ENCODE measurements at places on chromosomes 7 and 10.

DNA sequence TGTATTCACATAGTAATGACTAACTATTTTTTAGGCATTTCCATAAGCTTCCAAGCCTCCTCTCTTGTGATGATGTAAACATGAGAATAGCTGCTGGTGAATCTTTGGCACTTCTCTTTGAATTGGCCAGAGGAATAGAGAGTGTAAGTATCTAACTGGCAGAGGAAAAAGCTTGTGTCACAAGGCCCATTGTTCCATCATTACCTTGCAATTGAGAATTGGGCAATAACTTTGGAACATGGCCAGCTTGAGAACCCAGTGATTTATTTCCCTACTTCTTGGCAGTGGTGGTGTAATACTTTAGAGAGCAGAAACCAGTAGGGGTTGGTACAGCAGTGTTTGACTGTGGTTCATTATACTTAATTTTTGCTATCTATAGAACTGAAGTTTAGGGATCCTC lies 12.0 kb downstream of the IFRD1 start:
- no peak for DNase-seq

DNA sequence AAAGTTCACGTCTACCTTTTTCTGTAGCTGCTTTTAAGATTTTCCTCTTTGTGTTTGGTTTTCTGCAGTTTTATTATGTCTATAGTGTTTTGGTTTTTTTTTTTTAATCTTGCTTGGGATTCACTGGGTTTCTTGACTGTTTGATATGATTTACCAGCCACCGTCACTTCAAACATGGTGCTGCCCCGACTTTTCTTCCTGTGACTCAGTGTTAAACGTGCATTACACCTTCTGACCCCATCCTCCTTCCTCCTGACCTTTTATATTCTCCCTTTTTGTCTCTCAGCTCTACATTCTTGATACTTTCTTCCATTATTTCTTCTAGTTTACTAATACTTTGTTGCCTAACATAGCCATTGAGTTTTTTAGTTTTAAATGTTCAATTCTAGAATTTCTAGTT lies 61.5 kb downstream of the GNA12 start:
- no peak for DNase-seq

- DNase-seq: no peak
Measured at GRCh38 chr7:1447551-1448244, 11.6 kb downstream of the MICALL2 start.

DNA sequence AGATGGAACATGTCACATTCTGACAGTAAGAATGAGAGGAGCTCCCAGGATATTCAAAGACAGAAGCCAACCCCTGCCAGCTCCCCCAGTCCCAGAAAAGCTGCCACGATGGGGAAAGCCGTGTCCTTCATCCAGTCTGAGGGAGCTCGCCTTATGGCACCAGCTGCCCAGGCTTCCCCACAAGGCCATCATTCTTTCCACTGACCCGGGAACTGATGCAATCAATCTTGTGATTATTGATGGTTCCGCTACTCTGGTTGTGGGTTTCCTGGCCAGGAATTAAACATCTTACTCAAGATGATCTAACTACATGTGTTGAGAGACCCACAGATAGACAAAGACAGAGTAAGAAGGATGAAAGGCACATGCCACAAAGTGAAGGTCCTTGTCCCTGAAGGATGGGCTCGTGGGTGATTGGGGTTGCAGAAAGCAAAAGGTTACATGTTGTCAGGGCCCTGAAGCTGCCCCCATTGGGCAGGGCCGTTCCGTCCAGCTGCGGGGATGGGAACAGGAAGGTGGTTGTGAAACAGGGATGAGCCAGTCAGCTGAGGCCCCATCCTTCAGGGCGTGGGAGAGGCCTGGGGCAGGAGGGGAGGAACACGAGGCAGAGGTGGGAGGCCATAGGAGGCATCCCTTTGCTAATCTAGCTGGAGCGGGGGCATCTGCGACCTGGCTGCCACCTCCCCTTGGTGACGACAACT lies 127.6 kb downstream of the OAT start:
- DNase-seq: no peak

GRCh38 chr10:12067336-12067735 lies 1.4 kb upstream of the DHTKD1 start:
- DNase-seq: no peak

GRCh38 chr7:121752706-121753105 lies 120.3 kb upstream of the PTPRZ1 start:
- no peak for DNase-seq

DNA sequence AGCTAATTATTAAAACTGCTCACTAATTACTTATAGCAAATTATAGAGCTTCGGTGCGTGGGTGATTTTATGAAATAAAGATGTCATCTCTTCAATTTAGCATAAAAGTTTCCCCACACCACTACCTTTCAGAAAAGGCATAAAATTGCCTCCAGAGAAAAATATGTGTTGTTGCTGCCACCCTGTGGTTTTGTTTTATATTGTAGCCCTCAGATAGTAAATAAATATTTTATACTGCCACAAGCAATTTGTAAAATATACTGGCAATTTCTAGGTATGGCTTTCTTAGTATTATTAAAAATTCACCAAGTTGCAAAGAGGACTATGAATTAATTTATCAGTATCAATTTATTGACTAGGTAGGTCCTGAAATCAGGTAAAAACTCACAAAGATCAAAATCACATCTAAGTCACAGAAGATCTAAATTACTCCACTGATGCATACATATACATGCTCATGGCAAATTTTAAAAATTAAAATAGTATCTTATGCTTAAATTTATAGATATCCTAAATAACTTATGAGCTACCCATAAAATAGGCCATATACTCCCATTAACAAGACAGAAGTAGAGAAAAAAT lies 26.5 kb downstream of the ASNS start:
- no peak for DNase-seq

GRCh38 chr7:82105463-82105862 lies 335.6 kb upstream of the HGF start:
- no peak for DNase-seq

GRCh38 chr7:124996778-124997177 lies 67.2 kb upstream of the POT1 start:
- no peak for DNase-seq

DNA sequence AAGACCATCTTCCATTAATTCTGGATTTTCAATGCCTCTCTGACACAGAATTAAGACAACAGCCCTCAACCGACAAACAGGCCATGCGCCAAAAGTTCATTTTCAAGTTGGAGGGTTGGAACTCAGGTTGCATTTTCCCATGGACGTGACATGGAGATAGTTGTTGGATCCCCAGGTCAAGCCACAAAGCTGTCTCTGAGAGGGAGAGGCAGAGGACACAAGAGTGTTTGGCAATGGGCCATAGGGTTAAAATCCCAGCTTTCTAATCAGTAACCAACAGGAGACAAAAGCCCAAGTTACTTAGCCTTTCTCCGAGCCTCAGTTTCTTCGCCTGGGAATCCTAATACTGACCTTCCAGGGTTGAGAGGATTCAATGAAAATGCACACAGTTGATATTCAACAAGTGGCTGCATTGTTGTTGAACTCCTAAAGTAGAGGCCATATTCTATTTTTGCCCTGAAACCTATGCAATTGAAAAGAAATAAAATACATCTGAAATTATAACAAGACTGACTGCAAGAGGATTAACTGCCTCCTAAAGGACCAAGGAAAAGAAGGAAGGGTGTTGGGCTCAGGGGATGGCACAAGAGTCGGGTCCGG lies 44.3 kb downstream of the SORBS1 start:
- DNase-seq: no peak

- DNase-seq: no peak
Measured at GRCh38 chr10:24446739-24447138, 237.8 kb downstream of the KIAA1217 start.

GRCh38 chr10:93085272-93085859 lies 11.7 kb downstream of the CYP26A1 start:
- no peak for DNase-seq

- no peak for DNase-seq
Measured at GRCh38 chr7:47901542-47901941, 46.7 kb downstream of the PKD1L1 start.

GRCh38 chr10:44994752-44995530 lies 5.8 kb upstream of the ZNF22 start:
- no peak for DNase-seq

GRCh38 chr10:32149252-32149955 lies 93.2 kb upstream of the KIF5B start:
- no peak for DNase-seq

GRCh38 chr7:2811476-2812113 lies 32.5 kb downstream of the GNA12 start:
- DNase-seq: no peak

DNA sequence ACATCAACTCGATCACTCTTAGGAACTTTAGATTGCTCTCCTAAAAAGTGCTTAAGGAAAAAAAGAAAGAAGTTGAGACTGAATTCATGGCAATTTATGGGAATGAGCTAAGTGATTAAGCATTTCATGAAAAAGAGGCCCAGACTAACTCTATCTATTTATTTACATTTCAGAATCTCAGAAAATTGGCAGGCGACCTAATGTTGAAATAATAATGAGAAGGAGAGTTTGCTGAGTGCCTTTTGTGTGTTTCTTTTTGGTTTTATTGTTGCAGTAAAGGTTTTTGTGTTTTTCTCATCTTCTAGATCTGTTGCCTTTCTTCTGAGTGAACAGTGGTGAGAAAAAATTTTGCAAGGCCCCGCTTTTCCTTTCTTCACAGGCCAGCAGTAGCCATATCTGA lies 3.8 kb downstream of the GRK5 start:
- DNase-seq: no peak
